ACHN (cell line): ENCODE measurements at places on chromosomes 12 and 14.
A peak's percentile ranks its signal among the peaks of the same experiment; 100 is the strongest.

GRCh38 chr12:79558924-79559469, 131.8 kb downstream of the PAWR start:
- DNase-seq: no peak

DNA sequence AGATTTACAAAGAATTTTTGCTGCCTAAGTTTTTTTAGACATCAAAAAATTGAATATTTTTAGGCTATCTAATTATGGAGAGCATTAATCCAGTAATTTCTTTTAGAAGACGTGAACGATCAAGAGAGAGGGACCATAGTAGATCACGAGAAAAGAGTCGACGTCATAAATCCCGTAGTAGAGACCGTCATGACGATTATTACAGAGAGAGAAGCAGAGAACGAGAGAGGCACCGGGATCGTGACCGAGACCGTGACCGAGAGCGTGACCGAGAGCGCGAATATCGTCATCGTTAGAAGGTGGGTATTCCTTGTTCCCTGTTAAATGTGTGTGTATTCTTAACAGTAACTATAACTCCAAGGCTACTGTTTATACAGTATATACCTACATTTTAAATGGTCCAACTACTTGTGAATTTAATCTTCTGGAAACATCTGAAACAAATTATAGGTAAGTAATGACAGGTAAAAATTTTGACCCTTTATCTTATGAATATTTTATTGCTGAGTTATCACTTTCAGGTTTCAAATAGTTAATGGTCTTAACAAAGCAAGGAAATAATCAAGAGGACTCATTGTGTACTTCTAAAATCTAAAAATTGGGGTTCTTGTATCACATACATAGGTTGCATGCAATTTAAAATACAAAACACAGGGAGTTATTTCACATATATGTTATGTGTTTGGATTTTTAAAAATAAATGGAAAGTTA, 23.1 kb downstream of the CPSF6 start:
- no peak for DNase-seq

DNA sequence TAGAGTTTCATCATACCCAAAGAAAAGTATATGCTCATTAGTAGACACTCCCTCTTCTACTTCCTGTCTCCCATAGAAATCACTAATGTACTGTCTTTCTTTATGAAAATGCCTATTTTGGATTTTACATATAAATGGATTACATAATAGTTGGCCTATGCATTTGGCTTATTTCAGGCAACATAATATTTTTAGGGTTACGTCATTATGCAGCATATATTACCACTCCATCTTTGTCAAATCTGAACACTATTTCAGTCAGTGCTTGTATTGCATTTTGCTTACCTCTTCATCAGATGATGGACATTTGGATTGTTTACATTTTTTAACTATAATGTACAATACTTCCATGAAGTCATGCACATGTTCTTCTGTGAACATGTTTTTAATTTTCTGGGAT, 1406.1 kb downstream of the LRFN5 start:
- no peak for DNase-seq

- DNase-seq: no peak
These were observed 1.0 kb upstream of the NR4A1 start for GRCh38 chr12:52050116-52050757.

DNA sequence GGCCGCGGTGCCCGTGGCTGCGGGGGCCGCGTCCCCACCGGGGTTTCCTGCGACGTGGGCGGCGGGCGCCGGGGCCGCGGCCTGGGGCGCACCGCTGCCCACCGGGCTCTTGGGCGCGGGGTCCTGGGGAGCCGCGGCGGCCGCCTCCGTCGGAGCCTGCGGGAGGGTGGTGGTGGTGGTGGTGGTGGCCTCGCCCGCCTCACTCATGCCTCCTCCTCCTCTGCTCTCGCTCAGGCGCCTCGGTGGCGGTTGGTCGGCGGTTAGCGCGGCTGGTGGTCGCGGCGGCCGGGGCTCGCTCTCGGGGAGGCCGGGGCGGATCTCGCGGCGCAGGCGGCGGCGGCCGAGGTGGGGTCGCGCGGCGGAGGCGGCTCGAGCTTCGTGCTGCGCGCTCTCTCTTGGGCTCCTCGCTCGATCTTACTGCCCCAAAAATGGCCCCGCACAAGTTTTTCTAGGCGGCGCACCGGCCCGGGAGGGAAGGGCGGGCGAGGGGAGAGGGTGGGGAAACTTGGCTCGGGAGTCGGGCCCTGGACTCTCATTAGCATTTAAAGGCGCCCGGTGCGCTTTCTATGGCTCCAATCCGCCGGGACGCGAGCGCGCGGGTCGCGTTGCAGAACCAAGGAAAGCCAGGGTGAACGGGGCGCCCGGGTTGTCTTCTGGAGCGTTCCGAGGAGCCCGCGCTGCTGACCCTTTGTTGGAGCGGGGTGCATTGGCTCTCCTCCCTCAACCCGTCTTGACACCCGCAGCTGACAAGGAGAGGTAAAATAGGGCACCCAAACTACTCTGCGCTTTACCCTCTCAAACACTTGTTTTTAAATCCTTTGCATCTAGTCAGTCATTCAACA, at the start of gene YBX3:
Gene YBX3, minus strand, starts transcription at position 419 of the 842 bp plus-strand sequence. Its CDS starts 212 bp downstream, at position 207.
- peak; percentile 94 for DNase-seq
